SIG-M5 (cell line): ENCODE measurements at places on chromosomes 2 and 18.

- no peak for DNase-seq
Measured at GRCh38 chr18:33761363-33761762, 183.3 kb downstream of the ASXL3 start.

DNA sequence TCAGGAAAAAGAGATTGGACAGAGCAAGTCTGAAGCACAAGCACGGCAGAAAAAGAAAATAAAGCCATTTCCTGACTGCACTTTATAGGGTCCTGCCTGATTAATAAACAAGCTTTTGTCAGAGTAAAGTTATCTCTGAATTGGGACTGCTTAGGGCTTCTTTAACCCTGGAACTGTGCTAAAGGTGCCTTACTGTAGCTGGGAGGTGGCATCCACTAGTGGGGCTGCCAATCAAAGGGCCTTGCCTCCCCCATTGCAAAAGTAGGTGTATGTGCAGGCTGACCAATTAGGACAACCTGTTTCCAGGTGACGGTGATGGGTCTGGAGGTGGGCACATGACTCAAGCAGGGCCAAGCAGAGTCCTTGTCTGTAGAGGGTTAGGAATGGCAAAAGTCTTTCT, 57.4 kb upstream of the RAPH1 start:
- no peak for DNase-seq

DNA sequence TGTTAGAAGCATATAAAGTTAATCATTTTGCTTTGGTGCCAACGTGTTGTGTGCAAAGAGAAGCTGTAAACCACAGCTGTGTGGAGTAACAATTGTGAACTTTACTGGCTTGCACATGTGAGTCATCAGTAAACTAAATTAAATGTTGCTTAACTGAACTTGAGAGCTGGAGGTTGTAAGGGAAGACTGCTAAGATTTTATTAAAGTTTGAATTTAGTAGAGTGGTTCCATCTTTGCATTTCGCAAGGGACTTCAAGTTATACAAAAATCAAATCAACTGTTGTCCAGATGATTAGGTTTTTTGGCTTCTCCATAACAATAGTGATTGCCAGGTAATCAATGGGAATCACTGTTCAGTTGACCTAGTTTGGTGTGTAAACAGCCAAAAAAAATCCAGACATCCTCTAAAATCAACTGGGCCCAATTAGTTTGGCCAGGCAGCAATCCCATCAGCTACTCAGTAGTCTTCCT, 247.4 kb downstream of the MYO3B start:
- no peak for DNase-seq

GRCh38 chr2:46909771-46910419, 5.7 kb downstream of the MCFD2 start:
- DNase-seq, result no peak

DNA sequence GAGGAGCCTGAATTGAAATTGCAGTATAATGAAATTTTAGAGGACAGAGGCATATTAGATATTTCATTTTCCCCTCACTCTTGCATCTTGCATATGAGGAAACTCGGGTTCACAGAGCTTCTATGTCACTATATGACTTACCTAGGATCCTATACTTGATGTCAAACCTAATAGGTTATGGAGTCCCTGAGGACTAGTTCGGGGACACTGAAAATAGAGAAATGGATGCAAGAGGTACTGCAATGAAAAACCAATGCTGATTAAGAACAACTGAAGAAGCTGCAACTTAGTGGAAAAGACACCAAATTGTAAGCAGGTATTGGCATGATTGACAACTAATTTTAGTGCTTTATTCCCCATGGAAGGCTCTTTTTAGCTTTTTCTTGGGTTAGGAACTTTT, 210.1 kb downstream of the IKZF2 start:
- no peak for DNase-seq

DNA sequence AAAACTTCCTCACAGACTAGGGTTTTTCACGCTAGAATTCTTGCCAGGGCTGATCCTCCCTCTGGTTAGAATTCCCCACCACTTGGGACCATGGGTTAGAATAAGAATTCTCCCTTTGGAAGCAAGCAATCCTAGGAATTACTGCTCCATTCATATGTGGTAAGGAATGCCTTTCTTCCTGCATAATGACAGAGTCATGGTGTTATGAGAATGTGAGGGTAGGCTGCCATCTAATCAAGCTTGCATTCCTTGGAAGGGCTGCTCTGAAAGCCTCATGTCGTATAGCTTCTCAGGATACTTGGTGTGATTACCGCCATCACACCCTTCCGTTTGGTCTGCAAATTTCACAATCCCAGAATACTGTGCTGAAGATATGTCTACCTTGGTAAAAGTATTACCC, 1282.4 kb upstream of the PIK3C3 start:
- DNase-seq, result no peak

DNA sequence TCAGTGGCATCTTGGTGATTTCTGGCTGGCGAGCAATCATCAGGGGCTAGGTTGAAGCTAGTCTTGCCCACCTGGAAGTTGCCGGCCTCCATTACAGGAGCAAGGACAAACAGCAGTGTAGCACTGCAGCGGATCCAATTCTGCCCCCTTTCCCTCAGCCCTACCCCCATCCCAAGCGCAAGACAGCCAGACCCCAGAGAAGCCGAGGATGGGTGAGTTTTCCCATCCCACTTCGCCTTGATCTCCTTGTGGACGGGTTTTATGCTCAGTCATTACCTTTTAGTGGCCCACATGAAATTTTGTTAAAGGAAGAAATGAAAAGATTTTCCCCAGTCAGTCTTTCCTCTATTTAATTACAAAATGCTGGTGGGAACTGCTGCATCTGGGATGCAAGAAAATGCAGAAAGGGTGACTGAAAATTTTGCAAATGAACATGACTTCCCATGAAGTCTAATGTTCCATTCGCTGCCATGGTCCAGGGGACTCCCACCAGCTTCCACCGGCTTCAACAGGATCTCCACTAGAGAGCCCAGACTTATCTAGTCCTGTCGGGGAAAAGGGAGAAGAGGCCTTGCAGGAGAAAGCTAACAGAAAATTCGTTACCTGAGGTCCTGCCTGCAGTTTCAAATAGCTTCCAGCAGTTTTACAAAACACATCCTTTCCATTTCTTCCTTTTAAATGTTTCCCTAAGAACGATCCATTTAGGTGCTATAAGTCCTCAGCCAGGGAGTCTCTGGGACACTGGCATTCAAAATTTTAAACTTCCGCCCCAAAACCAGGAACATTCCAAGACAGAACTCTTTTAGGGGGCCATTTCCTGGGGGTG, 1.9 kb upstream of the HOXD9 start:
- DNase-seq, result no peak

- DNase-seq, result no peak
Measured at GRCh38 chr18:45539491-45539891, 75.8 kb upstream of the SLC14A2 start.

GRCh38 chr2:158045362-158045761, 56.3 kb upstream of the UPP2 start:
- DNase-seq, result no peak

GRCh38 chr2:191710411-191710900, 32.5 kb downstream of the NABP1 start:
- no peak for DNase-seq
